ENCODE measurements at places on chromosomes 7 and 10.

GRCh38 chr7:112770051-112770450 is 20.1 kb downstream of the TMEM168 start:
- DNase-seq = peak; percentile 44

DNA sequence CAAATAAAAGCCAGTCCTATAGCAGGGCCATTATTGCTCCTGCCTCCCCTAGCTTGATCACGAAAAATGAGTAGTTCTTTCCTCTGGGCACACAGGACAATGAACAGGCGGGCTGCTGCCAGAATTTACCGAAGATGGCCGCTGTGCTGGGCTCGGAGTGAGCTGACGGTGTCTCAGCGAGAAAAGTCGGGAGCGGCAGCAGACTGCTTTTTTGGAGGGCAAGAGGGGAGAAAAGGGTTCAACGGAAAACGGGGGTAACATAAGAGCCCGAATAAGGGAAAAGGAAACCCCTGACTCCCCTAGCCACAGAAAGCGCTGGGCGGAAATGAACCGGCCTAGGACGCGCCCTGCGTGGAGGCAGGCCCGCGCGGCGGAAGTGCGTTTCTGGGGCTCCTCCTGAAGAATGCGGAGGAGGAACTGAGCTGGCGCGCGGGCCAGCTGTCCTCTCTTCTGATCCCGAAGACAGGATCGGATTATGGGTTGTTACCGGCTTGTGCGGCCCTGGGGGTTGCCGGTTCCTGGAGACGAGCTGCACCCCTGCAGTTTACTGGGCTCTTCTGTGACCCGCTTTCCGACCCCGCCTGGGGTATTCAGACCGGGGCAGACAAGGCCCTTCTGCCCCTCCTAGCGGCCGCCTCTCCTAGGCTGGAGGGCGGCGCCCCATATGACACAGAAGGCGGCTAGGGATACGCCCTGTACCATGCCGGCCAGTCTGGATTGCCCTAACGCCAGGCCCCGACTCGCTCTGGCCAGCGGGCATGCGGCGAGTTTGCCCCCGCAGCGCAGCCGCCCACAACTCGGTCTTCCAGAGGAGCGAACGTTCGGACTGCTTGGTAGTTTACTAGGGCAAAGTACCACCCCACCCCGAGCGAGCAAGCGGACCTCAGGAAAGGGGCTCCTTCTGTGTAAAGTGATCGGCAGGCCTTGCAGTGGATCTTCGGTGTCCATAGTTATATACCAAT is 30.1 kb upstream of the KMT2E start:
- peak; percentile 88 for DNase-seq

DNA sequence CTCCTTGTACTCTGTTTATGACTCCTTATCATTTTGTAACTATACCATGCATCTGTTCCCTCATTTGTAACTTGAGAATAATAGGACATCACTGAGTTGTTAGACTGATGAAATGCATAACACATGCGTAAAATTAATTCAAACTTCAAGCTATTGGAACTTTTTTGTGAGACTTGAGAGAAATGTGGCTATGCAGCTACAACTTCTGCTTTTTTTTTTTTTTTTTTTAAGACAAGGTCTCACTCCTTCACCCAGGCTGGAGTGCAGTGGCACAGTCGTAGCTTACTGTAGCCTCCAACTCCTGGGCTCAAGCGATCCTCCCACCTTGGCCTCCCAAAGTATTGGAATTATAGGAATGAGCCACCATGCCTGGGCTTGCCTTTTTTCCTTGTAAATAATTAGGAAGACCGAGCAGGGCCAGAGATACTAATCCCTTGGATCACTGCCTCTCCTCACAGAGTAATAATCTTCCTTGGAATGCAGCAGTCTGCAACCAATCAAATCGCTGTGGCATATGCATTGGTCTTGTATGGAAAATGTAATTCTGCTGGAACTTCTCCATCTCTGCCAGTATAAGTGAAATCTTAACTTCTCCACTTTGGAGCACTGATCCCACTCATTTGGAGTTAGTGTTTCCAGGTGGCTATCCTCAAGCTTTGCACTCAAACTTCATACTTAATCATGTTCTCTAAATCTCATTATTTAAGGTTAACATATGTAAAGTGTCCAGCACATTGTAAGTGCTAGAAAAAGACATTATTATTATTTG is 2.0 kb upstream of the PANK1 start:
- no peak for DNase-seq

DNA sequence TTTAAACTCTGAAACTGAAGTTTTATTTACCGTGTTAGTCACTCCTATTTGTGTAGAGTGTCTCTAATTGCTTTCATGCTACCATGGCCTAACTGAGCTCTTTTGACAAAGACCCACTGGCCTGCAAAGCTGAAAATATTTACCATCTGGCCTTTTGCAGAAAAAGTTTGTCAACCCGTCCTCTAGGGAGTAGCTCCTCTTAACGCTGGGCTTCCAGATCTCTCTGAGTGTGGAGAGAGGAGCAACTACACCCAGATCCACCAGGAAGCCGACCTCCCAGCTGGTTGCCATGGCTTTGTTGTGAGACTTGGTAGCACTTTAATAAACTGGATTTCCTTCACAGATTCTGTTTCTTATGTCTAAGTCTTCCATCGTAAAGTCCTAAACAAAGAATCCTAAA is 4.2 kb upstream of the C10orf71 start:
- DNase-seq = no peak

GRCh38 chr7:77281780-77282478 is 82.3 kb upstream of the FGL2 start:
- no peak for DNase-seq

DNA sequence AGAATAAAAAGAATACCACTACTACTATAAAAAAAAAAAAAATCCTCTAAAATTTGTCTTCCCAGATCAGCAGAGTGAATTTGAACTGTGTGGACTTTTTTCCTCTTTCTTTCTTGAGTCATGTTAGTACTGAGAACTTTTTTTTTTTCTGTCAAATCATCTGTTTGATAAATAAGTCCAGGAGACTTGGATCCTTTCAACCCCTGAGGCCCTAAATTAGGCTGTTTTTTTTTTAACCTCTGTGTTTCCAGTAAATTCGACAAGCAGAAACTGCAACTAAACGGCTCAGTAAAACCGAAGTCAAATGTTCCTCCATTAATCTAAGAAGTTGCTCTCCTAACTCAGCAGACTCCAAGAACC is 2.7 kb downstream of the MAP3K8 start:
- DNase-seq = no peak

- DNase-seq = peak; percentile 2
Observed at GRCh38 chr10:20858292-20859124, 38.6 kb downstream of the NEBL start.

DNA sequence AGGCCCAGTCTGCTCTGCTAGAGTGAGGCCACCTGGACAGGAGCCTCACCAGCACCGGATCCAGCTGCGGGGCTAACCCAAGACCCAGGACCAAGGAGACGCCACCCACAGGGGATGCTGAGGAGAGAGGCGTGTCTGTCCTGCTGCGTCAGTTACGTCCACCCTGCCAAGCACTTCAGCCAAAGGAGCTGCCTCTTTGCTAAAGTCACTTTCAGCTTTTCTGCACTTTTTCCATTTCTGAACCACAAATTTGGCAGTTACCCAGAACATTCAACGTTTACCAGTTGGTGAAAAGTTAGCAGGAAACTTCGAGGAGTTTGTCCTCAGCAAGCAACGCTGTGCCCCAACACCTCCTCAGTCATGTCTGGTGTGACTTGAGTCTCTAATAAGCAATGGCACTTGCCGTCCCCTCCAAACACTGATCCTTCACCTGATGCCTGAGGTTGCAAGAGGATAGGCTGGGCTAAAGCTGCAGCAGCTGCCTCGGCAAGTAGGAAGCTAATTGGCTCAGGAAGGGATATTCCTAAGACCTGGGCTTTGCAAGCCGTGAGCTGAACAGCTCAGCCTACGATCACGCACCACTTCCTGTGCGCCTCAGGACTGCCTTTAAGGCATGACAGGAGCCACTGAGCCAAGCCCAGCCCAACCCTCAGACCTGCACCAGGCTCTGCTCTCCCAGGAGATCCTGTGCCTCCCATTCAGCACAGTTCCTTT is 40.1 kb downstream of the KCNH2 start:
- peak; percentile 71 for DNase-seq

DNA sequence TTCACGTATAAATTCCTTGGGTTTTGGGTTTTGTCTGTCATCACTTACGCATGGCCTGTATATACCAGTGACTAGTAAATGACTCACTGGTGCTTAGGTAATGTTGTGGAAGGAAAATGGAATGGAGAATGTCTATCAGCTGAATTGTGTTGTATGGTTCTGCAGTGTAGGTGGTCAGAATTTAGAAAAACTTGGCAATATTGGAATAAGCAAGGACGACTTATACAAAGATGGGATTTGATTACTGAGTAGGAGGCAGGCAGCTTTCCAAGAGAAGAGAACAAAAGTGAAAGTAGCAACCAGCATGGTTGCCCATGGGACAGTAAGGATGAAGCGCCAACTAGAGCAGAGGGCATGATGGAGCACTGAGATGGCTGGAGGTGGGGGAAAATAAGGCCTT is 168.6 kb upstream of the CSTF2T start:
- no peak for DNase-seq

DNA sequence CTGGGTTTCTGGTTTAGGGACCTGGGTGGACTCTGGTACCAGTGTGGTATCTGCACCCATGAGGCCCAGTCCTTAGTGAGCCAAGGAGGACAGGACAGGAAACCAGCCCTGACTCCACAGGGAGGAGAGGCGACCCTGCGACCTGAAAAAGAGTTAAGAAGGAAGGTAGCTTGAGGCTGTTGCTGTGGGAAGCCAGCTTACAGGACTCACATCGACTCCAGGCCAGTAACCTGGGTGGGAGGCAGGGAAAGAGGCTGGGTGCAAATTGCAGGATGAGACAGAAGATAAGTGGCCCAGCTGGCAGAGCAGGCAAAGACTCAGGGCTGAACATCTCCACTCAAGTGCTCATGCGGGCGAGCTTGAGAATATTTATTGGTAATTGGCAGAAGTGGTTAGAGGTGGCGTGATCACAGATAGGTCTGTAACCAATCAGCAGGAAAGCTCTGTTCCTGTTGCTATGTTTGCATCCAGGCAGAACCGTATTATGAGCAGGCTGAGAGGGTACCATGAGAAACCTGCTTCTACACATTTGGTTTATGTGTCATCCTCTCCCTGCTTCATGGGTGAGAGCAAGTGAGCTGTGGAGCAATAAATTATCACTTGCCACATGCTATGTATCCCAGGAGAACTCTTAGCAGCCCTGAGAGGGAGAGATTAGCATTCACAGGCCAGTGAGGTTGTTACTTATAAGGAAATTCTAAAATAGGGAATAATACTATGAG is 11.0 kb downstream of the TLL2 start:
- peak; percentile 91 for DNase-seq

- DNase-seq = no peak
Observed at GRCh38 chr7:97844036-97844435, 28.2 kb downstream of the ASNS start.

DNA sequence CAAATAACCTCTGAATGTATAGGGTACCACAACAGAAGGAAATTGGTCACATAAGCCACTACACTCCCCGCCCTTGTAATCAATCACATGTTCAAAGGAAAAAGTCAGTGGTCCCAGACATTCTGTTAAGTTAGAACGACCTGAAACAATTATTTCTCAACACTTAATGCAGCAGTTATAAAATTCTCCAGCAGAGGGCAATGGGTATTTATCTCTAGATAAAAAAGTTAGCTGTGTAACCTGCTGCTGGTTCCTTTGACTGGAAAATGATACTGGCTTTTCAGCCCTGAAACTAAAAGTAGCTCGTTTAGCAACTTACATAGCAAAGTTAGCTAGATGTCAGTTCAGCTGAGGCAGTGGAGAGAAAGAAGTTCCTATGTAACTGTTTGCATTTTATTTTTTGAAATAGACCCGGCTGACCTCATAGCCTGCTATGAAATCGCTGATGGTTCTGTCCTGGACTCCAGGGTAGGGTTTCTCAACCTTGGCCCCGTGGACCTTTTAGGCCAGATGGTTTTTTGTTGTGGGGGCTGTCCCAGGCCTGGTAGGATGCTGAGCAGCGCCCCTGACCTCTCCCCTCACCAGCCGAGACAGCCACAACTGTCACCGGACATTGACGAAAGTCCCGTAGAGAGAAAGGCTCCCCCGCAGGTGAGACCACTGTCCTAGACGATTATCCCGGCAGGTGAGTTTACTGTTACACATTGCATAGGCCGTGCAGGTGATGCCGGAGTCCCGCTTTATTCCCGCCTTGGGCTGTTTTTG is 40.2 kb upstream of the PROSER2 start:
- DNase-seq = peak; percentile 34

- DNase-seq = no peak
Observed at GRCh38 chr7:113431406-113431805, 313.1 kb upstream of the SMIM30 start.

DNA sequence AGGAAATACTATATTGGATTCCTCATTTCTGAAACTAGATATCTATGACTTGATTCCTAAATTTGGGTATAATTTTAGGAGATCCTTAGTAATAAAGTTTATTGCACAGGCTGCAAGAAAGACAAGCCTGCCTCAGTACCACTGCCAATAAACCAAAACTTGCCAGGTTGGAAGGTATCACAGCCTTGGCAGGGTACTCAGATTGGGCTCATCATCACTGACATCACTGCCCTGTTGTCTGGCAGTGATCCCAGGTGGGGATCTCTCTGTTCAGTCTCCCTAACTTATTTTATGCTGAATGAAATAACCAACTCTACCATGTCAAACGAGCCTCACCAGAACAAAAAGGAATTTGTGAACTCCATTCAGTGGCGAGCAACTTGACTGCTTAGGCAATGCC is 18.8 kb downstream of the FIGNL1 start:
- no peak for DNase-seq

- no peak for DNase-seq
Observed at GRCh38 chr7:100893318-100893895, 2.3 kb downstream of the ACHE start.

GRCh38 chr10:11586170-11586569 is 25.3 kb downstream of the USP6NL start:
- DNase-seq = no peak

DNA sequence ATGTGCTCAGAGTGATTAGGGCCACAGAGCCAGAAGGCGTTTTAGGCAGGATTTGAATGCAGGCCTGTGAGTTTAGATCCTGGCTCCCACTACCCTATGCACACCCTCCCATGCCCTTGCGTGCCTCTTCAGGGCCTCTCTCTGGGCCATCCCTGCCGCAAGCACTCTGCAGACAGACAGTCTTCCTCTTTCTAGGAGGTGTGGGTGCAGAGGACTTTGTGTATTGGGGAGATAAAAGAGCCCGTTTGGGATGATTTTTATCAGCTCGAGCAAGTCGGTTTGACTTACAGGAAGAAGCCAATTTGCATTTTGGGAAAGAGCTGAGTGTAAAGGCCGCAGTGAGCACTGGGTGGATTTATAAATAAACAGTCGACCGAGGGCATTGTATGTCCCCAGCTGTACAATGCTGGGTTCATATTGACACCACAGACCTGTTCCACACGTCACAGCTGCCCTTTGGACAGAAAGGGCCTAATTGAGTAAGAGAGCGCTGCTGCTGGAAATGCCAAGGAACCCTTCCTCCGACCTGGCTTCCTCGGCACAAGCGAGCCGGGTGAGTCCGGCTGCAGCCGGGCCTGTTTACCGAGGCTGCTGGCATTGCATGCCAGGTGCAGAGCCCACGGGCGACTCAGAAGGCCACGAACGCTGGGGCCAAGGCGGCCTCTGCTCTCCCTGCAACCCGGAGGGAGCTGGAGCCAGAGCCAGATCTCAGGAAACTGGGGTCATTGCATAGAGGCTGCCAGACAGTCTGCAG is 25.1 kb downstream of the ZMIZ1 start:
- DNase-seq = no peak

- DNase-seq = no peak
Observed at GRCh38 chr10:88227342-88228018, 355.6 kb downstream of the RNLS start.

- DNase-seq = peak; percentile 19
Observed at GRCh38 chr7:55573234-55573900, 1.1 kb upstream of the VOPP1 start.

- no peak for DNase-seq
Observed at GRCh38 chr10:112258407-112258806, 24.8 kb upstream of the TECTB start.
